Stimulated activated naive CD4-positive, alpha-beta T cell treated with Interleukin-2 at 50 U/mL for 16 hours (primary cell): ENCODE measurements at places on chromosomes 12 and 14.

DNA sequence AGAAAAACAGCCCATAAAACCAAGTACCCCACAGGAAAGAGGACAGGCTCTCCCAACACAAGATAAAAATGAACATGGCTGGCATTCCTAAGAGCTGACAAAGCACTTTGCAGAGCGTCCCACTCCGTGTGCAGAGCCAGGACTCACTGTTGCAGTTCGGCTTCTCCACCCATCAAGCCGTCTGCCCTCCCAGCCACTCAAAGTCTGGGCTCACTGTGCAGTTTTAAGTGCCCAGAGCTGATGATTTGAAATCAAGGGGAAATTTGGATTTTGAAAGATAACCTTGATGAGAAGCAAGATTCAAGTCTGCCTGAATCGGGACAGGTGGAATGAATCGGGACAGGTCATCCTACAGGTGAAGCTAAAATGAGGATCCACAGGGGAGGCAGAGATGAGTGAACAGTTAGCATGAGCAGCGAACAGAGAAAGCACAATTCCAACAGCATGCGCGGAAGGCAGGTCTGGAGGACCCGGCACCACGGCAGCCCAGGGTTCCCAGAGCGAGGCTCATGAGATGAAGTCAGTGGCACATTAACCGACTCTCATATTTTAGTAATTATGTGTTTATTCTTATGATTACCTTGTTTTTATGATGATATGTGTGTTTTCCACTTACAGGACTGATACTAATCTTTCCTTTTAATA is 39.8 kb upstream of the GPR68 start:
- no peak for DNase-seq

- no peak for DNase-seq
These were observed 160.3 kb upstream of the FKBP4 start for GRCh38 chr12:2634471-2634870.

DNA sequence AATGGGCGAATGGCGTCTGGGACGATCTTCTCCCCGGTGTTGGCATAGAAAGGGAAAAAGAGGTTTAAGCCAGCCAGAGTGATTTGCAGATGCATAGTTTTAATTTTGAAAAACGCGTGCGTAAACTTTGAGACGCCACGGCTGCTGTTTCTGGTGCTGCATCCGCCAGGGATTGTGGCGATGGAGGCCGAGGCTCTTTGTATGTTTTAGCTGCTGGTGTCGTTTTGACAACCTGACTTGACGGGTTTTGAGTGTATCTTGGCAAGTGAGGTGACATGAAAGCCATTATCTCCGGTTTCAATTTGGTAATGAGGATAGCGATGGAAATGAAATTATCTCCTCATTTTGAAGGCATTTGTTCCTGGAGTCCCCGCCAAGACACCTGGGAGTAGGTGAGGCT is 1.6 kb downstream of the PTGDR start:
- no peak for DNase-seq

GRCh38 chr14:85399186-85399585 is 130.8 kb upstream of the FLRT2 start:
- no peak for DNase-seq

DNA sequence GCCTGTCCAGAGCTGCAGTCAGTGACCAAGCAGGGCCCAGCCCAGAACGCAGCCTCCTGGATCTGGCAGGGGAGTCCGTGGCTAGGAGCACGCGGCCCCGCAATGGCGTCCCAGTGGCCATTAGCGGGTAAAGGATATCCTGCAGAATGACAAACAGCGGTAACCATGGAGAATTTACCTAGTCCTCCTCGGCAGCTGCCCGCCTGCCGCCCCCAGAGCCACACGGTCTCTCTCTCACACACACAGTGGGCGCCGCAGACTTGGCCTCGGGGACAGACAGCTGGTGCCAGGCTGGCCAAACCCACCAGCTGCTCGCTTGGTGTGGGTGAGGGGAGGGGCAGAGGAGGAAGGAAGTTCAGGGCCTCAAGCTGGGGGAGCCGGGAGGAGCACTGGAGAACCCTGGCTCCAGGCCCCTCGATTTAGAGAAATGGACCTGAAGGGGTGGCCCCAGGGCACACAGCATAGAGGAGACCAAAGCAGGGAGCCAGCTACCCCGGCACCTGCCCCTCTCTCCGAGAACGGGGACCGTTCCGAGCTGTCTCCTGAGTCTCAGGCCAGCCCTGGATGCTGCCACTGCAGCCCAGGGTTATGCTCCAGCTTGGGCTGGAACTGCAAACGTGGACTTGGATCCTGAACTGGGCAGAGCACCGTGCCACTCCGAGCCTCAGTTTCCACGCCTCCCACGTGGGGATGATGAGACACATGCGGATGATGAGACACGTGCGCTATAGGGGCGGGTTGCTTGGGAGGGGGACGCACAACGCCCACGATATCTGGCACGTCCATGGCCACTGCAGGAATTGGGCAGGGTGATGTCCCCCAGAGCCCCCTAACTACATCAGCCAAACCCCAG is 3.4 kb downstream of the CDK2AP1 start:
- DNase-seq = no peak

DNA sequence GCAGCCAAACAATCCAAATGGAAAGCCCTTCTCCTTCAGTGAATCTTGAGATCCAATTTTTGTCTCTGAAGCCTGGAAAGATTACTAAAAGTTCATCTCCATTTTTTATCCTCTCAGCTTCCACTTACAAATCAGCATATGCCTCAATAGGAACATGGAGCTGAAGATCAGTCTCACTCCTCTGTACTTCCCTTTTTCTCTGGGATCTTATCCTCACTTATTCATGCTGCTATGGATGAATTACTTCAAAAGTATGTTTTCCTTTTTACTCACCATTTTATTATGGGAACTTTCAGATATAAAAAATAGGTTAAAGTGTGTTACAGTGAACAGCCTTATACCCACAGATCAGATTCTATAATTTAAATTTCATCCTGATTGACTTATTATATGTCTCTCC is 14.4 kb upstream of the NTF3 start:
- no peak for DNase-seq

DNA sequence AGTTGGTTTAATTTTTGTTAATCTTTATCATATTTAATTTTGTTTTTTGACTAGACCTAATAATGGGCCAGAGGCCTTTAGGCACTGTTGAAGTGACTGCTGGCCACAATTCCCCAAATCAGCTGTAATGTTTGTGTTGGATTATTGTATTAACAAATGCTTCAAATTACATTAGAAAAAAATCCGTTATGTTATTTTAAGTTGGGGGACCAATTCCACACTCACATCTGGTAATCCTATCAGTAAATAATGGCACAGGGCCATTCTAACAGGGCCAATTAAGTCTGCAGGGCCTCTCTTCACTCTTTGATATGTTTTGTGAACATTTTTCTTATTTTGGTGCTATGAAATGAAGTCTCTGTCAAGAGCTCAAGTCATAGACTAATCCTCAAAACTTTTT is 39.6 kb downstream of the CHST11 start:
- DNase-seq = no peak

GRCh38 chr12:4046495-4046840 is 173.3 kb upstream of the PARP11 start:
- no peak for DNase-seq

DNA sequence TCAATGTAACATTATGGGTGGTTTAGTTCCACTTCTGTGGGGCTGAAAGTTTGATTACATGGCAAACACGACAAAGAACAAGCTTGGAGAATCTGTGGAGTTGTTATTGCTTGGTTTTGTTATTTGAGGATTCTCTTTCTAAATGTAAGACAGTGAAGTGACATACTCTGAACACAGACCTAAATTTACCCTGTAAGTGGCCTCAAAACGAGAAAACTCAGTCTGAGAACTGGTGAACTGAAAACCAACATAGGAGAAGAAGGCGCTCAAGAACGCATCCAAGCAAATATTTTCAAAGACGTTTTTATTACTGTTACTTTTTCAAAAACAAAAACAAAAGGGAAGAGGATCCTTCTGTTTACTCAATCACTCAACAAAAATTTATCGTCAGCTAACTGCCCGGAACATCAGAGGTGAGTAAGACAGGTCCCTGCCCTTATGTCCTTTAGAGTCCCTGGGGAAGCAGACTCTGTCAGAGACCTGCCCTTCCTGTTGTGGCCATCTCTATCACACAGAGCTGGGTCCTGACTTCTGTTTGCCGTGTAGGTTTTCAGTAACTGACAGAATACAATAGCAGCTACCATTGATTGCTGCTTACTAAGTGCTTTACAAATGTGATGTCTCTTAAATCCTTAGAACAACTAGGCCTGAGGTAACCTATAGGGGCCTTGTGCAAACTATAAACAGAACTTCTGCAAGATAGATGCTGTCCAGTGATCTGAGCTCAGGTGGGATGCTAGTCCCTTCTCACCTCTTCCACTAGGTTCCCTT is 79.3 kb upstream of the C12orf71 start:
- DNase-seq = no peak

DNA sequence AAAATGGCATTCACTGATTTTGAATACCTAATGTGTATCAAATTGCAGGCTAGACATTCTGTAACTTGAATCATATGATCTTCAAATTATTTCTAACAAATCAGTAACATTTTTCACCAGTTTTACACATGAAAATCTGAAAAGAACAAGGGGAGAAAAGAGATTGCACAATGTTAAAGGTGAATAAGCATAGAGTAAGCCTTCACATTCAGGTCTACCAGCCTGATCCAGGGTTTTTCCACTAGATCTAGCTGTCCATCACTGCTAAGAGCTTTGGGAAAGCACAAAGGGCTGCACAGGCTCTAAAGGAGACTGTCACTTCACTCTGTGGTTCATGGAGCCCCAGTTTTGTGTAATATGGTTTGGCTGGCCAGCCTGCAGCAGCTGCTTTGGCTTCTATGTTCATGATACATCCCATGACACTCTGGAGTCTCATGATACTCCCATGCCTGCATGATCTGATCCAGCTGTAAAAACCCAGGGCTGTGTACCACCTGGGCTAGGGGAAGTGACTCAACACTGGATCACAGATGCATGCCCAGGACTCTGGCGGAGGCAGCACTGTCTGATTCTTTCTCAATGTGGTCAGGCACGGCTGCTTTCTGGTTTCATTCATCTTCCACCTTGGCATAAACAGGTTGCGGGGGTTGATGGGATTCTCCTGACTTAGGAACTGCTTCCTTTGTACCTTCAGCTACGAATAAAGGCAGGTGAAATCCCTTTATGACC is 859.7 kb downstream of the GALC start:
- DNase-seq = no peak

DNA sequence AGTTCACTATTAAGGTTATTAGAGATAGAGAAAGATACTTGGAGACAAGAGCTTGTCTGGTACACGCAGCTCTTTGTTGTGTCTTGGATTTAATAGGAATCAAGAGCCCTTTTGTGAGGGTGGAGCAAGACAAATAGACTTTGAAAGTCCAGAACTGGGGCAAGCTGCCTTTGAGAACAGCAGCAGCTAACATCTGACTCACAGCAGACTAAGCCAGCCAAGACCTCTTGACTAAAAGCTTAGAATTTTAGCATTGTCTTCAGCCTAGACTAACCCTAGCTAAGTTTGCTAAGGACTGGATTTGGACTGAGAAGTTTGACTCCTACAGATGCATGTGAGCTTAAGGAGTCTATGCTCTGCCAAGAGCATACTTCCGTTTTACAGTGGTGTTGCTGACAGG is 201.9 kb upstream of the RBM19 start:
- DNase-seq = no peak

DNA sequence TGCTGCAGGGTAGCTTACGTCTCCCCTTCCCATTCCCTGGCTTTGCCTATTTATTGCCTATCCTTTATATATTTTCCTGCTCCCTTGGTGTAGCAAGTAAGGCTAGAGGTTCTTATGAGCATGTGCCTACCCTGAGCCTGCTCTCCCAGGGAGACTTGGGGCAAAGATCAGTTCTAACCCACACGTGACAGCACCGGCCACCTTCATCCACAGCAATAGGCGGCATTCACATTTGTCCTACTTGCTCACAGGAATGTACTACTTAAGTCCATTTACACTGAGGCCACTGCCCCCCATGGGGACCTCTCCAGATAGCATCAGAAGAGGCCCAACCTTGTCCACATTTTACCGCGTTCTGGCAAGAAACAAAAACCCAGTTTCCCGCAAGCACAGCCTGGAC is 8.7 kb downstream of the GPR68 start:
- no peak for DNase-seq

GRCh38 chr12:28966046-28966780 is 182.9 kb upstream of the FAR2 start:
- DNase-seq = no peak
